ENCODE measurements at places on chromosomes 3 and 15. TPM values are rescaled to one million over a fixed set of nuclear protein-coding genes. Genes with fewer than 3 reads are reported as not detected.

The CLDN18 gene
- 0.01 TPM for polyA plus RNA-seq

The IGF1R gene
- polyA plus RNA-seq = 8.4 TPM

The CD200R1 gene
- 0.07 TPM for polyA plus RNA-seq

The RASGRP1 gene
- 0.04 TPM for polyA plus RNA-seq

The LRCH3 gene
- 7.1 TPM for polyA plus RNA-seq

The ECE2 gene
- polyA plus RNA-seq = not detected

- no peak for DNase-seq
Observed at GRCh38 chr15:70801109-70801508, 37.8 kb upstream of the UACA start.

DNA sequence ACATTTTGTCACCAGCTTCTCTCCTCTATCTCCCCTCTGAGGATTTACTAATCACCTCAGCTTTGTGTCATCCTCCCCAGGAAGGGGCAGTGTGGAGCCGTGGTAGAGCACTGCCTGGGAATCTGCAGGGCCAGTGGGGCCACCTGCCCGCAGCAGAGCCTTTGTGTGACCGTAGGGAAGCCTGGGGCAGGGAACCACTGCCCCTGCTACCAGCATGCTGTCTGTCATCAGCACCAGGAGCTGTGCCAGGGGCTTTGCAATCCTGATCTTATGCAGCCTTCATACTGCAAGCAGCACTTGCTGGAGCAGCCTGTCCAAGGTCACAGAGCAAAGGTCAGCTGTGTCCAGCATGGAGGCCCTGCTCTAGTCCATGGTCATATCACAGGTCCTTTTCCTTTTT, 170.2 kb upstream of the IL12A start:
- DNase-seq = peak; percentile 66

DNA sequence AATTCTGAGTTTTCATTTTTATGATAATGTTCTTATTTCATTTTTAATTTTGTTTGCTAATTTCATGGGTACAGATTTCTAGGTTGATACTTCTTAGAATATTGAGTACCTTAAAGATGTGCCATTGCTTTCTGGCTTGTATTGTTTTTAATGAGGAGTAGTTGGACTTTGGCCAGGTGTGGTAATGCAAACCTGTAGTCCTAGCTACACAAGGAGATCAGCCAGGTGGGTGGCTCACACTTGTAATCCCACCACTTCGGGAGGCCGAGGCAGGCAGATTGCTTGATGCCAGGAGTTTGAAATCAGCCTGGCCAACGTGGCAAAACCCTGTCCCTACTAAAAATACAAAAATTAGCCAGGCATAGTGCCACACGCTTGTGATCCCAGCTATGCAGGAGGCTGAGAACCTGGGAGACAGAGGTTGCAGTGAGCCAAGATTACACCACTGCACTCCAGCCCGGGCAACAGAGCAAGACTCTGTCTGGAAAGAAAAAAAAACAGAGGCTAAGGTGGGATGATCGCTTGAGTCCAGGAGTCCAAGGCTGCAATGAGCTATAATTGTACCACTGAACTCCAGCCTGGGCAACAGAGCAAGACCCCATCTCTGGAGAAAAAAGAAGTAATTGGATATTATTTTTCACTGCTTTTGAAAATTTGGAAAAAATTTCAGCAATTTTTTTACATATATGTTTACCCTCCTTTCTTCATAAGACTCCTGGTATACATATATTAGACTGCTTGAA, 198.0 kb downstream of the ALCAM start:
- no peak for DNase-seq

DNA sequence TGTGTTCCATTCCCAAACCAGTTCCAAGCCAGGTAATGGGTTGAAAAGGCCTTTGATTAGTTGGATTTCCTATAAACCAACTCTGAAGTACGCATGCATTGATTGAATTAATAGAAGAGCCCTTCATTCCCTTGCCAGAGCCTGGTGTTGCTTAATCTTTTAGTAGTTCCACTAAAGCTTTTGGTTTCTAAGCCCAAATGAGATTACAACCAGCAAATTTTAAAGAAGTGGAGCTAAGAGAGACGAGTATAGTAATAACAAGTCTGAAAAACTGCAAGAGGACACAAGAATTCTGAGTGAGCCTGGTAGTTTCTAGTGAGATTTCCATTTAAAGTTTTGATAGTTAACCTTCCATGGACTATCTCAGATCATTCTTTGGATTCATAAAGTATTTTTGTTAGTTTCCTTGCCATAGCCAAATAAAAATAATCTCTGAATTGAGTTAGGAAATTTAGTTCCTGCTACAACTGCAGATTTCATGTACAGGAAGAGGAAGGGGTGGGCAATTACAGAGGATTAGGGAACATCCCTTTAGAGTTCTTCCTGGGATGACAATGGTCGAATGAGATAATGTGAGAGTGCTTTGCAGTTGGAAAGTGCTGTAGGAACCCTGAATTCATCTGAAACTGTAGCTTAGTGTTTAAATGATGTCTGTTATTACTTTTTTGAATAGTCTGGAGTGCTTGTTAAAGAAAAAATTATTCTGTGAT, 136.8 kb downstream of the FNDC3B start:
- DNase-seq = no peak

- DNase-seq = no peak
Observed at GRCh38 chr3:18872466-18872865, 275.8 kb upstream of the KCNH8 start.

GRCh38 chr3:174101244-174101643, 703.7 kb downstream of the NLGN1 start:
- DNase-seq = no peak

- no peak for DNase-seq
Observed at GRCh38 chr3:54773271-54773670, 154.6 kb downstream of the LRTM1 start.

GRCh38 chr3:58798312-58798711, 131.7 kb upstream of the FAM3D start:
- DNase-seq = no peak

DNA sequence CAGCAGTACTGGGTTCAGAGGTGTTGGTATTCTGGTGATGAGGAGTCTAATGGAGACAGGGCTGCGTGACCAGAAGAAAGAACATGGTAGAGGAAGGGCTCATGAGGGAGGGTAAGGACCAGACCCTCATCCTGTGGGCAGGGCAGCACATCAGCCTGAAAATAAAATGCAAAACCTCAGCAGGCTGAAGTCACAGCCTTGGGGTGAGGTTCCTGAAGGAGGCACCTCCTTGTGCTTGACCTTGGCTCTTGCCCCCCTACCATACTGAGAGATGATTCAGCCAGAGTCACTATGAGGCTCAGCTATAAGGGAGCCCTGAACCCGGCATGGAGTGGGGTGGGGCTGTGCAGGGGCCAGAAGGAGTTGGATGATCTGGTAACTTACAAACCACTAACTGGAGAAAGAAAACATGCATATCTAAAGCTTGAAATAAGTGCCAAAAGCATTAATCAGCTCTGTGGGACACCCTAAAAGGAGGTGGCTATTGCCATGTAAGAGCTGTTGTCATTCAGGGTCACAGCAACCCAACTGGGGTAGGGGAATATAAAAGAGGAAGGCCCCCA, 60.2 kb downstream of the CORO2B start:
- no peak for DNase-seq

DNA sequence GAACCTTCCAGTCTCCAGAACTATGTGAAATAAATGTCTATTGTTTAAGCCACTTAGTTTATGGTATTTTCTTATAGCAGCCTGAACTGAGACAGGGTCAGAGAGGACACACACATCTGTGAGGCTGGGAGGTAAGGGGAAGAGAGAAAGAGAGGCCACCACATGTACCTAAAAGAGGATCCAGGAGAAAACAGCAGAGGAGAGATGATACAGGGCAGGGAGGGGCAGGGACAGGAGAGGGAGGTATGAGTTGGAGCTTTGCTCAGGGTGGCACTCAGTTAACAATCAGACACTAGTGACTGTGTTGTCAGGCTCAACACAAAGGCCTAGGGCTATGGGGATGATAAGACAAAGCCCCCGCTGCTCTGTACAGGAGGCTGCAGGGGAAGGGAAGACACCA, 17.6 kb downstream of the KIF9 start:
- no peak for DNase-seq

- DNase-seq = no peak
Observed at GRCh38 chr15:94099574-94099960, 131.8 kb upstream of the MCTP2 start.

- no peak for DNase-seq
Observed at GRCh38 chr15:81111018-81111417, 23.1 kb upstream of the CFAP161 start.

- DNase-seq = no peak
Observed at GRCh38 chr3:149472030-149472797, 2.3 kb upstream of the TM4SF4 start.

DNA sequence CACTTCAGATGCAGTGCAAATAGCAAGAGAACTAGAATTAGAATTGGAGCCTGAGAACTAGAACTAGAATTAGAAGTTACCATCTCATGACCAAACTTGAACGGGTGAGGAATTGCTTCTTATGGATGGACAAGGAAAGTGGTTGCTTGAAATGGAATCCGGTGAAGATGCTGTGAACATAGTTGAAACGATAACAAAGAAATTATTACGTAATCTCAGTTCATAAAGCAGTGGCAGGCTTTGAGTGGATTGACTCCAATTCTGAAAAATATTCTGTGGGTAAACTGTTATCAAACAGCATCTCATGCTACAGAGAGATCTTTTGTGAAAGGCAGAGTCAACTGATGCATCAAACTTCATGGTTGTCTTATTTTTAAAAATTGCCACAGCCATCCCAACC, 48.0 kb upstream of the GSK3B start:
- DNase-seq = no peak

DNA sequence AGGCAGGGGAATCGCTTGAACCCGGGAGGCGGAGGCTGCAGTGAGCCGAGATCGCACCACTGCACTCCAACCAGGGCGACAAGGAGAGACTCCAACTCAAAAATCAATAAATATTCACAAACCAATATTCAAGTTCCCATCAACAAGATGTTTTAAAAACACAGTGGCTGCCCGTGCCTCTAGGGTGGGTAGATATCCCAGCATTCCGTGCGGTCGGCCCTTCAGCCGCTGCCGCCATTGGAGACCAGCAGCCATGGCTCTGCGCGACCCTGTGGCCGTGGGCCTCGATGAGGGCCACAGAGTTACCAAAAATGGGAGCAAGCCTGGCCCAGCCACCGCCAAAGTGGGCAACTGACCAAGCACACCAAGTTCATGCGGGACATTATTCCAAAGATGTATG, 6.7 kb downstream of the ULK4 start:
- no peak for DNase-seq

GRCh38 chr3:46049093-46049492, 21.8 kb upstream of the XCR1 start:
- no peak for DNase-seq

- no peak for DNase-seq
Observed at GRCh38 chr3:135491491-135492205, 473.9 kb upstream of the PPP2R3A start.

Data from heart right ventricle (tissue), 16 donors.